CD4-positive, alpha-beta T cell (primary cell): ENCODE measurements at places on chromosomes 3 and 15. TPM values are rescaled to one million over a fixed set of nuclear protein-coding genes. Genes with fewer than 3 reads are reported as not detected.
A peak's percentile ranks its signal among the peaks of the same experiment; 100 is the strongest.

The KCNMB3 gene
- 0.70 TPM for total RNA-seq

The FNDC3B gene
- 28.7 TPM for total RNA-seq

The RAB8B gene
- total RNA-seq: 74.5 TPM

The TUSC7 gene
- not detected for total RNA-seq

GRCh38 chr3:187015903-187016638, 85.7 kb downstream of the ST6GAL1 start:
- DNase-seq: no peak
- peaks cover 71% of the 10 kb centered on the region for H3K4me1 ChIP-seq
- no peaks in the 10 kb centered on the region for H3K27me3 ChIP-seq
- H3K4me3 ChIP-seq: no peak overlapping the region
- peaks cover 34% of the 10 kb centered on the region for H3K36me3 ChIP-seq

GRCh38 chr3:13275376-13276005, 144.6 kb downstream of the NUP210 start:
- H3K27me3 ChIP-seq: no peaks in the 10 kb centered on the region
- H3K4me3 ChIP-seq: no peak overlapping the region
- H3K36me3 ChIP-seq: no peaks in the 10 kb centered on the region
- H3K27ac ChIP-seq: no peak overlapping the region
- H3K4me1 ChIP-seq: no peaks in the 10 kb centered on the region

GRCh38 chr3:197942956-197943556, 6.9 kb upstream of the RPL35A start:
- DNase-seq: no peak
- H3K27me3 ChIP-seq: no peaks in the 10 kb centered on the region
- H3K27ac ChIP-seq: no peak overlapping the region
- H3K36me3 ChIP-seq: no peaks in the 10 kb centered on the region

DNA sequence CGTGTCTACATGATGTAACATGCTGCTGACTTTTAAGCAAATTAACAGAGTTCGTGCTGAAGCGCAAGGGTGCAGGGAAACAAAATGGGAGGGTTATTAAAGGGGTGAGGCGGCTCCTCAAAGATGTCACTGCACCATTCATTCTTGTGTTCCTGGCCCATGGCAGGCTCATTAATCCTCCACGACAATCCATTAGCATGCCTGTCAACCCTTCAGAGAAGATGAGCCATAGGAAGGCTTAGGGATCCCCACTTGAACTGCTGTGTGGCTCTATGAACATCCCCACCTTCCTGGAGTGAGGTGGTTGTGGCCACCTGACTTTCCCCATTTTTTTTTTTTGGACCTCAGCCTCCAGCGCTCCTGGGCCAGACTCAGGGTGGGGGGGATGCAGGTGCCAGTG, 45.8 kb downstream of the IGF1R start:
- H3K36me3 ChIP-seq: no peaks in the 10 kb centered on the region
- H3K4me1 ChIP-seq: peaks cover 27% of the 10 kb centered on the region
- H3K4me3 ChIP-seq: no peak overlapping the region

- no peak for DNase-seq
- no peaks in the 10 kb centered on the region for H3K4me1 ChIP-seq
- no peak overlapping the region for H3K27ac ChIP-seq
- H3K27me3 ChIP-seq: no peaks in the 10 kb centered on the region
These were observed 170.5 kb downstream of the VPS13C start for GRCh38 chr15:61889706-61890105.

- DNase-seq: no peak
- H3K4me1 ChIP-seq: peaks cover 6% of the 10 kb centered on the region
- H3K36me3 ChIP-seq: no peaks in the 10 kb centered on the region
- no peak overlapping the region for H3K27ac ChIP-seq
- no peaks in the 10 kb centered on the region for H3K27me3 ChIP-seq
These were observed 53.8 kb upstream of the RASGRP1 start for GRCh38 chr15:38618242-38618955.

DNA sequence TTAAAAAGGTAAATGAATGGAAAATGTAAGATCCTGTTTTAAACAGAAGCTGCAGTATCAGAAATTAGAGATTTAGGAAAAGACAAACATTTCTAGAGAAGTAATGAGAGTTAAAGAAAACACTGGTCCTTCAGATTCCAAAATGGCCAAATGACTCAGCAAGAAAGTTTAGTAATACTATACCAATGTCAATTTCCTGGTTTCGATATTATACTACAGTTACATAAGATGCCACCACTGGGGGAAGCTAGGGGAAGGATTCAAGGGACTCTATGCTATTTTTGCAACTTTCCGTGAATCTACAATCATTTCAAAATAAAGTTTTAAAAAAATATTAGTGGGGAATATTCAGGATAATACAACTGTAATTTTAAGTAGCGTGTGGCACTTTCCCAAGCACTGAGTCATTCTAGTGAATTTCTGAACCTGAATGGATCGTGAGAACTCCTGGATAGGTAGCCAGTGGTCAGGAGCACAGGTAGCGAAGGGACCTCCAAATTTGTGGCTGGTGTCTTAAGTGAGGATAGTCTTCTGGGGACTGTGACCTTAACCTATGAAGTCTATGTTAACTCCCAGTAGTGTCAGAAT, 37.6 kb downstream of the TMCC1 start:
- no peak for DNase-seq
- H3K4me1 ChIP-seq: no peaks in the 10 kb centered on the region
- no peak overlapping the region for H3K27ac ChIP-seq
- no peaks in the 10 kb centered on the region for H3K36me3 ChIP-seq
- H3K4me3 ChIP-seq: no peak overlapping the region

DNA sequence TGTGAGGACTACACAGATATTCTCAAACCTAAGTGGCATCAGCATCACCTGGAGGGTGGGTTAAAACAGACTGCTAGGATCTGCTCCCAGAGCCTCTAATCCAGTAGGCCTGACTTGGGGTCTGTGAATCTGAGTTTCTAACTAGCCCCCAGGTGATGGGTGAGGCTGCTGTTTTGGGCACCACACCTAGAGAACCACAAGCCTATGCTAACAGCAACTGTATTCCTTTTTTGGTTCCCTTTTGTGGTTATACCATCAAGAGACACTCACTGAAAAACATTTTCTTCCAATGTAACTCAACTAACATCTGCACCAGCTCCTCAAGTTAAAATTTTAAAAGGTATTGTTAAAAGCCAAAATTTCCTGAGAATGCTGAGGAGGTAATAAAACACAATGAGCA, 16.0 kb downstream of the WDR82 start:
- peaks cover 98% of the 10 kb centered on the region for H3K36me3 ChIP-seq
- no peaks in the 10 kb centered on the region for H3K27me3 ChIP-seq
- DNase-seq: no peak

DNA sequence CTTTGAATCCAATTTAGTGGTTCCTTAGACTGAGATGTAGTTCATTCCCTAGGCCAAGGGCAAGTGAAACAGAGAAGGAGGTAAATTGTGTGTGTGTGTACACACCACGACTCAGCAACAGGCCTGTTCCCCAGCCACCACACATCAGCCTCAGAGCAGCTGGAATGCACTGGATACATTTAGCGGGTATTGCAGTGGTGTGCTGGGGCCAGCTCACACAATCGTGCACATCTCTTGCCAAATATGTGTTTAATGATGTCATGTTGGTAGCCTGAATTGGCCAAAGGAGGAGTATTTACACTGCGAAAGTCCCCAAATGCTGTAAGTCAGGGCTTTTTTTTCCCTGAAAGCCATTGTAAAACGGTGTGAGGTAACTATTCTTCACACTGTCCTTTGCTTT, 82.3 kb downstream of the RBPMS2 start:
- no peak overlapping the region for H3K4me3 ChIP-seq
- peaks cover 11% of the 10 kb centered on the region for H3K4me1 ChIP-seq
- no peak overlapping the region for H3K27ac ChIP-seq
- H3K27me3 ChIP-seq: no peaks in the 10 kb centered on the region

DNA sequence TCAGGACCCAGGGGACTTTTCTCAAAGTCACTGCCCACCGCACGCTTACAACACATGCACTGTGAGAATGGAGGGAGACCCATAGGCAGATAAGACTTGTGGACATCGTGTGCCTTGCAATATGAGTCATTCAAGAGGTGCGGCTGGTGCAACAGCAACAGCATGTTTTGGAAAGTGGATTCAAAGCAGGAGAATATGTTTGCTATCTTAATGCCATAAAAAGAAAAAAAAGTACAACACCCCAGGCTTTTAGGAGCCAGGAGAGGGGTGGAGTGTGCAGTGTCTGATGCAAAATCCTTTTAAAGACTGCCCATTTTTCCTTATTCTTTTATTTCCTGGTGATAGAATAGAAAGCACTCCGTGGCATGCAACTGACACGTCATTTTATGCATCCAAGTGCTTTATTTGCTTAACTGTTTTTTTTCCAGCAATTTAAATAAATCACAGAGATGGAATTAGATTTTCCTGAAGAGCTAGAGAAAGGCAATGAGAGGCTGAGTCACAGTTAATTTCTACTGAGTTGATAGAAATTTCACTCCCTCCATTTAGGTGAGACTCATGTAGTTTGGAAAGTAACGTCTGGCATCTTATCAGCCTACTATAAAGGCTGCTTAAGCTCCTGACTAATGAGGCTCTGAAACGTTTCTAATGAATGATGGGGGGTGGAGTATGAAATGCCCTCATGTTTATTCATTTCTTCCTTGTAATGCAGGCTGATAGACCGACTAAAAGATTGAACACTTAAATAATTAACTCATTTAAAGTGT, 96.4 kb downstream of the NSUN3 start:
- no peaks in the 10 kb centered on the region for H3K4me1 ChIP-seq
- no peaks in the 10 kb centered on the region for H3K27me3 ChIP-seq
- DNase-seq: no peak

- H3K4me3 ChIP-seq: no peak overlapping the region
- H3K36me3 ChIP-seq: no peaks in the 10 kb centered on the region
- no peak for DNase-seq
- no peak overlapping the region for H3K27ac ChIP-seq
These were observed 46.2 kb downstream of the CTDSPL start for GRCh38 chr3:37907906-37908305.

- H3K36me3 ChIP-seq: no peaks in the 10 kb centered on the region
- no peak overlapping the region for H3K4me3 ChIP-seq
- H3K4me1 ChIP-seq: no peaks in the 10 kb centered on the region
- H3K27me3 ChIP-seq: no peaks in the 10 kb centered on the region
These were observed 10.1 kb downstream of the SEMA3F start for GRCh38 chr3:50164984-50165909.

GRCh38 chr3:36876181-36876936, 68.5 kb downstream of the TRANK1 start:
- peaks cover 21% of the 10 kb centered on the region for H3K36me3 ChIP-seq
- DNase-seq: no peak
- H3K27me3 ChIP-seq: no peaks in the 10 kb centered on the region
- peak overlapping the region; percentile 80 for H3K27ac ChIP-seq

DNA sequence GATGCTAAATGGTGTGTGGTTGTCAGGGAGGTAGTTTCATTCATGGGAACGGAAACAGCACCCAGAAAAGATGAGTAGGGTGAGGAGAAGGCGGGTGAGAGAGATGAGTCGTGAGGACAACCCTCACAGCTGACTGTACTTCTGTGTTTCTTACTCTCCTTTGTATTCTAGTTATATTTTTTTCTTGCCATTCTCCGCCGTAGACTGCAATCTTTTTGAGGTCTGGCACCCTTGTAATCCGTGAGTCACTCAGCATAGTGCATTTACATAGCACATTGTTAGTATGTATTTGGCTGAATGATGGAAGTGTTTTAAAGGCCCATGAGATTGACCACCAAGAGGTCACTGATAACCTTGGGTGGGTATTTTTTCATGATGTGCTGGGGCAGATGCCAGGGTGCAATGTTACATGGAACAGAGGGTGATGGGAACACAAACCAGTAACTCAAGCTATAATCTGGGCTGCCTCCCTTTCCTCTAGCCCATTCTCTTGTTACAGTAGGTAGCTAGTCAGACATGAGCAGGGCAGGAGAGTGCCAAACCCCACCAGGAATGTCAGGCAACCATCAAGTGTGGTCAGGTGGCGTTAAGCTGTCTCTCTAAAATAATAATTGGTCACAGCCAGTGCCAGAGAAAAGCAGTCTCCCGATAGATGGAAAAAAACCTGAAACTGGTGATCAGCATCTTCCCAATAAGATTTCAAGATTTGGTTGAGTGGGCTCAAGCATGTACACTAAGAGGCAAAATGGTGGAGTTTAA, 18.8 kb upstream of the DGKG start:
- H3K27ac ChIP-seq: no peak overlapping the region
- DNase-seq: no peak
- no peaks in the 10 kb centered on the region for H3K27me3 ChIP-seq
- no peaks in the 10 kb centered on the region for H3K4me1 ChIP-seq

GRCh38 chr3:72494626-72495025, 353.6 kb downstream of the SHQ1 start:
- H3K27ac ChIP-seq: no peak overlapping the region
- no peaks in the 10 kb centered on the region for H3K27me3 ChIP-seq
- H3K4me3 ChIP-seq: no peak overlapping the region
- no peaks in the 10 kb centered on the region for H3K4me1 ChIP-seq

DNA sequence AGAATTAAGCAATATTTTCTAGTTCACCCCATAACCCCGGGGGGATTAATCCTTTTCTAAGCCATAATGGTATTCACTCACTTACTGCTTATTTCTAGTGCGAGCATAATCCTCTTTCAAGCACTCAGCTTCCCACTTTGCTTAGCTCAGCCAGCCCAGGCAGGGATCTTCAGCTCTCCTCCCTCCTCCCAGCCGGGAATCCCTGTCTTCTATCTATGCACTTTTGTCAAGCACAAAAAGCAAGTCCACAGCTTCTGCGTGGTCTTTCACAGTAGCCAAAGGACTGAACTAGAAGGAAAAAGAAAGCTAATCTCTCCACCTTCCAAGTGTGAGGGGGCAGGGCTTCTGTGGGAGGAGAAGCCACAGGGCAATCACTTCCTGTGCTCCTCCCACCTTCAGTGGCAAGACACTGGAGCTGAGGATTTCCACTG, 62.8 kb downstream of the PEX5L start:
- no peak for DNase-seq
- H3K27me3 ChIP-seq: no peaks in the 10 kb centered on the region
- no peak overlapping the region for H3K27ac ChIP-seq
- H3K4me1 ChIP-seq: no peaks in the 10 kb centered on the region
- no peaks in the 10 kb centered on the region for H3K36me3 ChIP-seq

GRCh38 chr3:189567766-189568420, 63.3 kb upstream of the TP63 start:
- H3K27me3 ChIP-seq: no peaks in the 10 kb centered on the region
- no peak overlapping the region for H3K27ac ChIP-seq
- no peaks in the 10 kb centered on the region for H3K36me3 ChIP-seq

- H3K4me1 ChIP-seq: peaks cover 9% of the 10 kb centered on the region
- DNase-seq: no peak
- H3K27me3 ChIP-seq: no peaks in the 10 kb centered on the region
These were observed 33.3 kb upstream of the SACM1L start for GRCh38 chr3:45655906-45656305.

DNA sequence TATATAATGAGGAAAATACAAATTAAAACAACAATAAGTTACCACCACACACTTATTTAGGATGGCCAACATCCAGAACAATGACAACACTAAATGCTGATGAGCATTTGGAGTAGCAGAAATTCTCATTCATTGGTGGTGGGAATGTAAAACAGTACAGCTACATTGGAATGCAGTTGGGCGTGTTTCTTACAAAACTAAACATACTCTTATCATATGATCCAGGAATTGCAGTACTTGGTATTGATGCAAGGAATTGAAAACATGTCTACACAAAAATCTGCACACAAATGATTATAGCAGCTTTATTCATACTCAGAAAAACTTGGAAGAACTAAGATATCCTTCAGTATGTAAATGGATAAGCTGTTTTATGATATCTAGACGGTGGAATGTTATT, 594.2 kb downstream of the ZBBX start:
- H3K27me3 ChIP-seq: no peaks in the 10 kb centered on the region
- H3K27ac ChIP-seq: no peak overlapping the region
- no peaks in the 10 kb centered on the region for H3K4me1 ChIP-seq
- no peaks in the 10 kb centered on the region for H3K36me3 ChIP-seq
- H3K4me3 ChIP-seq: no peak overlapping the region
